ENCODE measurements at places on chromosomes 5 and 9.

DNA sequence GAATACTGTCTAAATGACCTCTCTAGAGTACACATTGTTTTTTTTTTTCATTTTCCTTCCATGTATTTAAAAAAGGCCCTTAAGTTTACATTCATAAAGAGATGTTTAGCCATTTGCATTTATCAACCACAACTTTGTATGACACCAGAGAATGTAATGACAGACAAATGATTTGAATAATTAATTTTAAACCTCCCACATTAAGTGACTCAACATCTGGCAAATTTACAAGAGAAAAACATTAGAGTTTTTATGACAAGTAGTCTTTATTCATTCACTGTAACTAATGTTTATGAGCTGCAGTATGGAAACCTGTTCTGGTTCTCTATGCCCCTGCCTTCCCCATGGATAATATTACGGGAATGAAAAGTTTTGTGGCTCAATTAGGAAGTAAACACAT lies 1093.8 kb upstream of the CDH9 start:
- no peak for DNase-seq

GRCh38 chr9:137759117-137759516 lies 118.5 kb upstream of the CACNA1B start:
- no peak for DNase-seq

DNA sequence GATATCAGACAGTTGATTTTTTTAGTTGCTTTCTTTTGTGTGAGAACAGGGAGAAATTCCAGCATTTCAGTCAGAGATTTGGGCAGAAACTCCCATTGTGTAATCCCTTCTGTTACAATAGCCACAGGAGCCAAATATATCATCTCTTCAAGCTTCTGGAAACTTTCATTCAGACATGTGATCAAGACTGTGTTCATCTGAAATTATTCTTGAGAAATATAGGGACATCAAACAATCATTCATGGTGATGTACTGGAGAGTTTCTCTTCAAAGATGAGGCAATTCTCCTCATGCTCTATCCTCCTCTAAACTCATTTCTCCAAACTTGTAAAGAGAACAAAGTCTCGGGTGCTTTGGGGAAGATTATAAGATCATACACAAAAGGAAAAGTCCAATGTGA lies 35.2 kb upstream of the CSNK1G3 start:
- no peak for DNase-seq

GRCh38 chr5:168992687-168993086 lies 308.3 kb downstream of the SLIT3 start:
- DNase-seq: no peak

DNA sequence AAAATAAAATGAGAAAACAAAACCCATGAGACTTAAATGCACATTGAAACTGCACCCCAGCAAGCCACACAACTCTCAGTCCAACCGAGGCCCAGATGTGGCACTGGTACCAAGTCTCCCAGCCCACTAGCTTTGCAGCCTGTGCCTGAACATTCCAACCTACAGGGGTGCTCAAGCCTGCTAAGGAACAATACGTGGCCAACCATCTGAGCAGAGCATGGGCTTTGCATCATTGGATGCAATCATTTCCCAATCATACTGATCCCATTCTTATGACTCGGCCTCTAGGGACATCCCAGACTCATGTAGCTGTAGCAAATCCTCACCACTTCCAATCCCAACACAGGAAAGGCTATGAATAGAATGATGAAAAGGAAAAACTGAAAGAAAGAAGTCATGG lies 297.2 kb downstream of the SPOCK1 start:
- no peak for DNase-seq

DNA sequence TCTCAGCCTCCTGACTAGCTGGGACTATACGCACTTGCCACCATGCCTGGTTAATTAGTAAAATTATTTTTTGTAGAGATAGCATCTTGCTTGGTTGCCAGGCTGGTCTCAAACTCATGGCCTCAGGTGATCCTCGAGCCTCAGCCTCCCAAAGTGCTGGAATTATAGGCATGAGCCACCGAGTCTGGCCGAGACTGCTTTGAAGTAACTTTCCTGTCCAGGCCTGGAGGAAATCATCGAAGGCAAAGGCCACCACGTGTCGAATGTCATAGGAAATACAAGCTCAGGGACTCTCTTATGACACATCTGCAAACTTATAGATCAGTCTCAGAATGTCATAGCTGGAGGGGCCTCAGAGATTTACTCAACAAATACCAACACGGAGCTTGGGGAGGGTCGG lies 25.1 kb downstream of the RAPGEF1 start:
- DNase-seq: no peak

DNA sequence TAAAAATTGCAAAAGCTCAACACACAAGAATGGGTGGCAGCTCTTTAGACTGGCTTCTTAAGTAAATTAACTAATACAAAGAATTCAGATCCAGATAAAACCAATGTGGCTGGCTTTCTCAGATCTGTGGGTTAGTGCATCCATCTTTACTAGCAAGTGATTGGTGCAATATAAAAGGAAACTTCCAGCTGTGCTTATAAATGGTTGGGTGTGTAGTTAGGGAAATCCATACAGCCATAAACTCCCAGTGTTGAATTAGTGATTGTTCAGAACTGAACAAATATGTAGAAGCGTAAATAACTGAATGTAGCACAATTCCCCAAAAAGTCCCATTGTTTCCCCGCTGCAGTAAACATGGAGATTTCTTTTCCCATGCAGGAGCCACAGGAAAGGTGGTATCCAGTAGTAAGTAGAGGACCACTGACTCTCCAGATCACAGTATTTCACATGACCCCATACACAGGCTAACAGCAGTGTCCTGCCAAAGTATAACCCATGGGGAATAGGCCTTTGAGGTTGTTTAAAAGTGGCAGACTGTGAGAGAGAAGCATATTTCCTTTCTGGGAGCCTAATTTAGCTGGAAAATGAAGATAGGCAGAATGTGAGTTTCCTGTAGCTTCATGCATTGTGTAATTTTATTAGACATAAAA lies 173.1 kb upstream of the SLC12A2 start:
- no peak for DNase-seq

DNA sequence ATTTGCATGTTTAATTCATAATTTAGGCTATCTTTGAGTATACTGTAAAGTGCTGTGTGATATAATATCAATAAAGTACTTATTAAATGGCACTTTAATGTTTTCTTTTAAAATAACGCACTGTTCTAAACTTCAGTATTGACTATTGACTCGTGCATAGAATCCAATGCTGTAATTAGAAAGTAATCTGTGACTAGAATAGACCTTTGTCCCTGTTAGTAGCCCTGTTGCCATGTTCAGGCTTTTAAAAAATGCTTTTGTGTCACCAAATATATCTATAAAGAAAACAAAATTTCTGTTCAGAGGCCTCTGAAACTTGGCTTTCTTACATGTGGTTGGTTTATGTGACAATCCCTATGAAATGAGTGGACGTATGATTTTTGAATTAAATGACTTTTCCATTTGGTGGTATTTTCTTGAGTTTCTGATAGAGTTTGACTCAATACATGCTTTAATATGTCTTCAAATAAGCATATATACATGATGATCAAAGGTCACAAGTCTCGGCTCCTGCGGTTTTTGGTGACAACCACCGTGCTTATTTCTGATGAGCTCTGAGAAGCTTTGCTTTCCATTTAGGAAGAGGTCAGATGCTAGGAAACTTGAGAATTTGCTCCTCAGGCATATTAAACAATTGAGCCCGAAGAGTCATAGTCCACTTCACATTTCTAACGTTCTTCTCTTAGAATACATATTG lies 174.7 kb downstream of the NR3C1 start:
- DNase-seq: no peak

- DNase-seq: no peak
Measured at GRCh38 chr5:39273314-39273954, 54.1 kb upstream of the FYB1 start.

- no peak for DNase-seq
Measured at GRCh38 chr5:146081556-146081955, 23.8 kb downstream of the PLAC8L1 start.

- DNase-seq: no peak
Measured at GRCh38 chr5:142703153-142703552, 17.3 kb upstream of the FGF1 start.

- DNase-seq: no peak
Measured at GRCh38 chr5:107396351-107396690, 274.4 kb downstream of the EFNA5 start.

DNA sequence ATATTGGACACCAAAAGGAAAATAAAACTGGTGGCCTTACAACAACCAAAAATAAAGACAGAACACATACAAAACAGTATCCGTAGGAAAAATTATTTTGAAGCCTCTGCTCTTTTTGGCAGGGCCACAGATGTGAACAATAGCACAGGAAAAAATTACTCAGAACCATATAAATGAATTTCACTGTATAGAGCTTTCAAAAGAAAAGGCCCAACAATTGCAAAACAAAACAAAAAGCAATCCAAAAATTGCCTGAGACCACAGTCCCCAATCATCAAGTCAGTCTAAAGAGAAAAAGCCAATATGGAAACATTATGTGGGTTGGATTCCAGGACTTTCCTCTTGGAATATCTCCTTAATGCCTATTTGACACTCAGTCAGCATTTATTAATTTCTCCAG lies 243.8 kb downstream of the CEMIP2 start:
- no peak for DNase-seq

DNA sequence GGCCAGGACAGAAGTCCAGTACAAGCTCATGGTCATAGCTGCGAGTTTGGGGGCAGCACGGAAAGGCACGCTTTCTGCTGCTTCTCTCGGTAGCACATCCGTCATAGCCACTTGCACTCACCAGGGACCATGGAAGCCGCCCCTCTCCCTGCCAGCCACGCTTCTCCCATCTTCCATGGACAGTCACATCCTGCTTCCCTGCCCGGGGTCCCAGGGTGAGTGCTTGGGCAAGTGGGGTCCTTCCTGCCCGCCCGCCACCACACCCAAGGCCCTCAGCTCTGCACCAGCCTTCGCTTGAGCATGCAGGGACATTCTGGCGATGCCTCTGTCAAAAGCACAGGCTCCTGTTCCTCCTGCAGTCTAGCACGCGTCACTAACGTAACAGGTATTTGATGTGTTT lies 13.1 kb upstream of the IRX2 start:
- no peak for DNase-seq

GRCh38 chr9:135928074-135928730 lies 20.9 kb upstream of the CAMSAP1 start:
- no peak for DNase-seq

GRCh38 chr9:98071737-98072136 lies 15.2 kb downstream of the NANS start:
- DNase-seq: no peak

- no peak for DNase-seq
Measured at GRCh38 chr5:19923742-19924141, 64.3 kb downstream of the CDH18 start.

- DNase-seq: no peak
Measured at GRCh38 chr5:50724262-50724661, 57.8 kb downstream of the PARP8 start.

GRCh38 chr9:13279284-13280141 lies at the start of gene MPDZ:
MPDZ (minus strand) TSS chr9:13279692; CDS start chr9:13250315, 29,377 bp downstream.
- peak; percentile 19 for DNase-seq

- DNase-seq: no peak
Measured at GRCh38 chr5:140977003-140977402, 10.7 kb downstream of the PCDHAC2 start.

GRCh38 chr5:101429241-101429640 lies 526.2 kb upstream of the ST8SIA4 start:
- DNase-seq: no peak

- DNase-seq: no peak
Measured at GRCh38 chr9:88990041-88990728, 1.1 kb upstream of the S1PR3 start.

- DNase-seq: no peak
Measured at GRCh38 chr5:87099291-87099839, 168.3 kb upstream of the RASA1 start.

DNA sequence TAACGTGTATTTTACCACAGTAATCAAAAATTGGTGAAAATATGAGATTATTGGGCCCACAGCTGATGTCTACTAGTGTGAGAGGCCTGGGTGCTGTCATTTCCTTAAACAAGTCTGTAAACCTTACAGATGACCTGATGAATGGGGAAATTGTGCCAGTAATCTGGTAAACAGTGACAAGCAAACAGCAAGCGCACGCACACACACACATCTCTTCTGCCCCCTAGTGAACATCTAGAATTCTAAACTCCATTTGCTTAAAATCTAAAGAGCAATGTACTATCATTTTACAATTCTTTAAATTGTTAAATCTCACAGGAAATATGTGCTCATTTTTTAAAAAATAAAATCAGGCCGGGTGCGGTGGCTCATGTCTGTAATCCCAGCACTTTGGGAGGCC lies 7.5 kb upstream of the RAPGEF1 start:
- no peak for DNase-seq

- no peak for DNase-seq
Measured at GRCh38 chr5:168334695-168335094, 43.2 kb downstream of the WWC1 start.

DNA sequence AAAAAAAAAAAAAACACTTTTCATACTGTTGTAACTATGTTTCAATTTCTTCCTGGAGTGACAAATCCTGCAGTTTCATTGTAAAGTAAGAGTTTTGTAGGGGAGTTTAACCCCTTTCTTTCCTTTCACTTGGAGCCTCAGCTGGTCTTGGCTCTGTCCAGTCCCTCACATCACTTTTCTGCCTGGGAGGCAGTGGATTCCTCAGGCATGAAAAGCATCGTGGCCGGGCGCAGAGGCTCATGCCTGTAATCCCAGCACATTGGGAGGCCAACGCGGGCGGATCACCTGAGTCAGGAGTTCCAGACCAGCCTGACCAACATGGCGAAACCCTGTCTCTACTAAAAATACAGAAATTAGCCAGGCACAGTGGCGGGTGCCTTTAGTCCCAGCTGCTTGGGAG lies 45.6 kb upstream of the MYO10 start:
- no peak for DNase-seq

DNA sequence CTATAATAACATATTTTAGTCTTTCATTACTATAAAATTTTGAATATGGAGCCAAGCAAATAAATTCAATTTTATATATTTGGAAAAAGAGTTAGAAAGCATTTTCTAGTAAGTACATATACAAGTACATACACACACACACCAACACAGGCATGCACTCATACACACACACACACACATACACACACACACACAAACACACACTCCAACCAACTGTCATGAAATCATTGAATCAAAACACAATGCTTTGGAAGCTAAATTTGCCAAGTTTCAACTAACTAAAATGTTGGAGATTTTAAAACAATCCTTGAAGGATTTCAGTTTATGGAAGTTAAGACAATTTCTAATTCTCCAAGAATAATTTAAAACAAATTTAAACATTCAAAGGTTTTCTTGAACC lies 283.2 kb downstream of the TAF11L14 start:
- no peak for DNase-seq

- no peak for DNase-seq
Measured at GRCh38 chr5:132235340-132235739, 7.7 kb upstream of the P4HA2 start.

DNA sequence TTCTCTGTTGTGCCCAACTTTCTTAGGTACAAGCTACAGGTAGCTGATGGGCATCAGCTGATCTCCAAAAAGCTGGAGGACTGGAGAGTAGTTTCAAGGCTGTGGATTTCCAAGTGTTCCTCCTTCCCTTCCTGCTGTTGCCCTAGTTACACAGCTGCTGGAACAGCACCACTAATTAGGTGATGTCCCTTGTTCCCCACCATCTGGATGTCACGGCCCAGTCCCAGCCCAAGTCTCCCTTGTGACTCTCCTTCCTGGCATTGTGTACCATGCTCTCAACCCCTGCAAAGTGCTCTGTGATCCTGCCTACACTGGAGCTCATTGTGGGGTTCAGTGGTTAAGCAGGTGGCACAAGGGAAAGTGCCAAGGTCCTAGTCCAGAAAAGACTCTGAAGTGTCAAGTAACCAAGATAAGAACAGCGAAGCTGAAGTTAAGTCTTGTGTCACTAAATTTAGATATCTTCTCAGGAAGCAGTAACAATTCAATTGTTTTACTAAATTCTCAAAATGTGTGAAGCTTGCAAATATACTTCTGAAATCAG lies 604.5 kb downstream of the ISL1 start:
- no peak for DNase-seq

GRCh38 chr9:33139421-33140228 lies 27.5 kb downstream of the B4GALT1 start:
- DNase-seq: no peak
